Muscle of back (tissue), 13 donors: ENCODE measurements at places on chromosomes 7 and 10.

- no peak for DNase-seq
Observed at GRCh38 chr7:98761225-98761624, 108.6 kb downstream of the TMEM130 start.

DNA sequence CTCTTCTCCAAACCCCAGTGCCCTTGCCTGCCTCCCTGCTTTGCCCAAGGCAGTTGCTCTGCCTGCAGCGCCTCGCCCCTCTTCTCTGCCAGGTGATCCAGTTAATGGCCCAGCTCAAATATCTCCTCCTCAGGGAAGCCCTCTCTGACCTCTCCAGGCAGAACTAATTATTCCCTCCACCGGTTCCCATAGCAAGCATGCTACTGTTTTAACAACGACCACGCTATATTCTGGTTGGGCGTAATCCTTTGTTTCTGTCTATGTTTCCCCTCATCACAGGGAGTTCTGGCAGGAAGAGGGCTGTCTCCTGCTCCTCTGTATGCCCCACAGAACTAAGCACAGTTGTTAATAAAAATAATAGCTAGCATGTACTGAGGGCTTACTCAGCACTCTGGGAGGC lies 36.8 kb upstream of the R3HCC1L start:
- DNase-seq = peak; percentile 9

GRCh38 chr7:55173671-55174070 lies 154.9 kb downstream of the EGFR start:
- no peak for DNase-seq

DNA sequence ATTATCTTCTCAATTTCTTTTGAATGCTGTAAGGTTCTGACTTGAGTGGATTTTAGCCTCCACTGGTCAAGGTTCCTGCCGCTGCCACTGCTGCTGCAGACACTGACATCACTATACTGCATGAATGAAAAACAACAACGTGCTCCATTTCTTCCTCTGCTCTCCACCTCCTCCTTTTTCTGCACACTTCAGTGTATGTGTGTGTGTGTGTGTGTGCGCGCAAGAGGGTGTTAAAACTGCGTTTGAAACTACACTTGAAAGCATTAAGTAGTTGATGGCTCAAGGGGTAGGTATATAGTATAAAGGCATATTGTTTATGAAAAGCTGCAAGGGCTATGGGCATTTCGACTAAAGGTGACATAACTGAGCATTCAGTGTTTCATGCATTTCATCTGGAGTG lies 3.5 kb downstream of the GLCCI1 start:
- DNase-seq = no peak

- no peak for DNase-seq
Observed at GRCh38 chr7:150450491-150451001, at the start of gene GIMAP8. Gene GIMAP8, plus strand, starts transcription at chr7:150450630. Its CDS starts 16,069 bp downstream, at chr7:150466699.

DNA sequence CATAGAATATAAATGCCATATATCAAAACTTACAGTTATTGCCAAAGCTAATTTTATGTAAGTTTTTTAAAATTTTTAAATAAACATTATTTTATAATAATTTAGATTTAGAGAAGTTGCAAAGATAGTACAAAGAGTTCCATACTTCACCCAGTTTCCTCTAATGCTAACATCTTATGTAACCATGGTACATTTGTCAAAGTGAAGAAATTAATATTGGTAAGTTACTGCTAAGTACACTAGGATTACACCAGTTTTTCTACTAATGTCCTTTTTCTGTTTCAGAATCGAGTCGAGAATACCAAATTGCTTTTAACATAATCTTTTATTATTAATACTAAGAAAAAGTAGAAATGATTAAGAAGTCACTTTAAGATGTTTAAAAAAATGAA lies 29.2 kb downstream of the CSGALNACT2 start:
- DNase-seq = no peak

DNA sequence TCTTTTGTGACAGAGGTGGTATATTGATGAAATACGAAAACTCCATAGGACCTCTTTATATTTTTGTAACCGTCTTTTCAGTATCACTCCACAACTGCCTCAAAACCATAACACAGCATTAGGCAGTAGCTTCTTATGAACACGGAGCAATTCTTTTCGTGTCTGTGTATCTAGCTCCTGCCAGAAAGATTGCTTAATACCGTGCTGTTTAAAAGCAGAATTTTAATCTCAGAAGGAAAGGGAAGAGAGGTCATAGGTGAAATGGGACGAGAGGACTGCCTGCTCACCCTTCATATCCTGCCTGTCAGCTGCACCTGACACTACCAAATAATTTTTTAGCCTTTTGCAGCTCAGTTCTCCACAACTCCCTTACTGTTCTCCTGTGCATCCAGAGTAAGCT lies 200.7 kb downstream of the DNAH11 start:
- DNase-seq = no peak

DNA sequence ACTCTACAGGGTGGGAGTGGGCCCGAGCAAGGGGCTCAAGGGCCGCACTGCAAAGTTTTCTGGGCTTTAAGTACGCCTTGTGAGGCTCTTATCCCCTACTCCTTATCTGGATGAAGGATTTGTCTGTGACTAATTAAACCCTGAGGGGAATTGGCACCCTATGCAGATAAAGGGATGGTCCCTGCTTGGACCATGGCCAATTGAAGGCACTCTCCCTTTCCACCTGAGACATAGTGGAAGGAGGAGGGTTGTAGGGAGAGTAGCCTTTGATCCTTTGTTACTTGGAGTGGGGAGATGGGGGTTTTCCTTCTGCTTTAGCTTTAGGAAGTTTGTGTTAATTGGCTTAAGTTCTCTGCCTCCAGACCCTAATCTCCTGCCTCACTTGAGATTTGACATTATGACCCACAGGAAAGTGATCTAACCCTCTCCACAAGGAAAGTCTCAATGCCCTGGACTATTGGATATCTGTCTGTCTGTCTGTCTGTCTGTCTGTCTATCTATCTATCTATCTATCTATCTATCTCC lies 1158.8 kb upstream of the SORCS1 start:
- DNase-seq = no peak

GRCh38 chr10:10093021-10093420 lies 924.7 kb upstream of the CELF2 start:
- DNase-seq = no peak

DNA sequence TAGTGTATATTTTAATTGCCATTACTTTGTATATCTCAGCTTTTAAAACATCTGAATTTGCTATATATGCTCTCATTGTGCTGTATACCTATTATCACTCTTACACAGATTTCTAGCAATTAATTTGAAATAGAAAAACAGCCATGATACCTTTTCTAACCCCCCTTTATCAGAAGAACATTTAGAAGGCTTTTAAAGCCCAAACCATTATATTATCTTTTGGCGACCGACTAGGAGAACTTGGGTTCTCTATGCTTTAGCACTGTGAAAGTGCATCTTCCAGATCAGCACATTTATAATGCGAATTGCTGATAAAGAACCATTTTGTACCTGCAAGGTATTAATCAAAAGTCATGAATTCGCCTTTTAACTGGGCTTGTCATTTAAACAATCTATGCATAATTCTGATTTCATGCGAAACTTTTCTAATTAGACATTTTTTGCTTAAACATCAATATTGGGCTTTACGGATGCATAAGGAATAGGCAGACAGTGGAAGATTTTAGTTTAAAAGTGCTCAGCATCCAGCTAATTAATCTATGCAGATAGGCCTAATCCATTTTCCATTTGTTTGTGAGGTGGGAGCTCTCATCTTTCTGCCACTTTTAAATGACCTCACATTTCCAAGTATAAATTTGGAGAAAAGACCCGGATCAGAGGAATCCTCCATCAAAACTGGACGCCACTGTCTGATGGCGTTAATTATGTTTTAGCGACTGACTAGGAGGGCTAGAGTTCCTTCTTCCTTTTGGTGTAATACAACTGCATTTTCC lies 1.2 kb upstream of the MLLT10 start:
- DNase-seq = peak; percentile 42

GRCh38 chr10:115514895-115515294 lies 421.7 kb downstream of the ATRNL1 start:
- DNase-seq = no peak

GRCh38 chr10:124550293-124551034 lies 88.8 kb downstream of the LHPP start:
- DNase-seq = no peak

DNA sequence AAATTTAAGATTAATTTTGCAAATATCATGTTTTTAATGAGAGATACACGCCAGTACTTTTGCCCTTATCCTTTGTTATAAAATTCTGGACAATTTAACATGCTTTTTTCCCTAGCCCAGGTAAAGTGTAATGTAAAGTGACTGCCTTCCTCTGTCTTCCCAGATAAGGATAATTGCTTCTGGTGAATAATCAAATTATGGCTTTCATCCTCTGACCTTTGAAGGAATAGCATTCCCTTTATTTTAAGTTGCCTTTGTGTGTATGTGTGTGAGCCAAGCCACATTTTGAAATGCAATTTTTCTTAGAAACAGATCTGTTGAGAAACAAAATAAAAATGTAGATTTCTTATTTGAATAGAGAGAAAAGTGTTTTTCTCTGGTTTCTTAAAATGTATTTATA lies 107.5 kb downstream of the ADAM22 start:
- no peak for DNase-seq
